ENCODE measurements at places on chromosomes 2 and 18.

DNA sequence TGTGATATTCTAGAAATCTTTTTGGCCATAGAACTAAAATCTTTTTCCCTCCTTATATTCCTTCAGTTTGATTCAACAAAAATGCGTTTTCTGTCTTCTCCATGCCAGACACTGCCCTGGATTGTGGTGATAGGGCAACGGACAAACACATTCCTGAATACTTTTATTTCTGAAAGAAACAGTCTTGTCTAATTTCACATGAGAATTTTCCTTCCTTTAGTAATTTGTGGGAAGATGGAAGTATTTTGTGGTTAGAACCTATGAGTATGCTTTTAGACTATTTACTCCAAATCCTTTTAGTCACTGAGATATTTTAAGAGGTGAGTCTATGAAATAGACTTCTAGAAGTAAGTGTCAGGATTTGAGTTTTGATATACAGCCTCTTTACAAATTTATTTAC is 49.6 kb downstream of the COL5A2 start:
- DNase-seq, result no peak

GRCh38 chr2:172261292-172261691 is 158.6 kb upstream of the DLX2 start:
- no peak for DNase-seq

DNA sequence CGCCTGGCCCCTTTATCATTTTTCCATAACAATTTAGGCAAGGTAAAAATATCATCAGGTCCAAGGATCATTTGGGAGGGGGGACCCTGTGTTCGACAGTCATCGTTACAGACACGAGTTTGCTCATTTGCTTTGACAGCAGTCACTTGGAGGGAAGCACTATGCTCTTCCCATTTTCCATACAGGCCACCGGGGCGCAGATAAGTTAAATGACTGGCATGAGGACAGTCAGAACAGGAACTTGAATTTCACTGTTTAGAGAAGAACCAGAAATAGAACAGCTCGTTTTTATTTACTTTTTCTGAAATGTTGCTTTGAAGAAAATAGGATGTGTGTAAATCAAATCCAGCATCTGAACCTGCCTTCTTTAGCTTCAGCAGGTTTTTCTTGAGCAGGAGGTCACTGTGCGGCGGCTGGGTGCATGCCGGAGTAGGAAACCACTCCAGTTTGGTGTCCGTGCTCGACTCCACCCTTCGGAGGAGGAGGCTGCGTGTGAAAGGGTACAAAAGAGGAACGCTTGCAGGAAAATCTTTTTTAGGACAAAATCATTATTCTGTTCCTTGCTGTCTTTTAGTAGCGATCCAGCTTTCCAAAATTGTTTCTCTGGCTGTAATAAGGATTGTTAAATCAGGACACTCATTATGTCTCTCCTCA is 15.2 kb downstream of the NPAS2 start:
- DNase-seq, result no peak

DNA sequence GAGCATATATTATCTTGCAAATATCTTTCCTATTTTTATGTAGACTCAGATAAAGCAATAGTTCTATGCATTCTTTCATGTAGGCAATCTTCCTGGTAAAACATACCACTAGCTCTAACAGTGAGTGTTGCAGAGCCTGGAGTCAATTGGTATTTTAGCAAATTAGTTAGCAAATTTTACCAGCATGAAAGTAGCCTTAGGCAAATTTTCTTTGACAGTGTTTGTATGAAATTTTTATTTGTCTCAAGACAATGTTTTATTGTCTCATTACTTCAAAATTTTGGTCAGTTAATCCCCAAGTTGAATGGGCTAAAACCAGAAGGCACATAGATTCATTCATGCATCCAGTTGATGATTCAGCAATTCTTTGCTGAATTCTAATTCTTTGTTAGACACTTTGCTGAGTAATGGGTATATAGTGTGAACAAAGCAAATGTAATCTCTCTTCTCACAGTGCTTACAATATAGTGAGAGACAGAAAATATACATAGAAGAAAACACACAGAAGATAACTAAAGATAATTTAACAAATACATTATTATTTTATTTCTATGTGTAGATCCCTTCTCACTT is 27.1 kb downstream of the SLC38A11 start:
- no peak for DNase-seq

DNA sequence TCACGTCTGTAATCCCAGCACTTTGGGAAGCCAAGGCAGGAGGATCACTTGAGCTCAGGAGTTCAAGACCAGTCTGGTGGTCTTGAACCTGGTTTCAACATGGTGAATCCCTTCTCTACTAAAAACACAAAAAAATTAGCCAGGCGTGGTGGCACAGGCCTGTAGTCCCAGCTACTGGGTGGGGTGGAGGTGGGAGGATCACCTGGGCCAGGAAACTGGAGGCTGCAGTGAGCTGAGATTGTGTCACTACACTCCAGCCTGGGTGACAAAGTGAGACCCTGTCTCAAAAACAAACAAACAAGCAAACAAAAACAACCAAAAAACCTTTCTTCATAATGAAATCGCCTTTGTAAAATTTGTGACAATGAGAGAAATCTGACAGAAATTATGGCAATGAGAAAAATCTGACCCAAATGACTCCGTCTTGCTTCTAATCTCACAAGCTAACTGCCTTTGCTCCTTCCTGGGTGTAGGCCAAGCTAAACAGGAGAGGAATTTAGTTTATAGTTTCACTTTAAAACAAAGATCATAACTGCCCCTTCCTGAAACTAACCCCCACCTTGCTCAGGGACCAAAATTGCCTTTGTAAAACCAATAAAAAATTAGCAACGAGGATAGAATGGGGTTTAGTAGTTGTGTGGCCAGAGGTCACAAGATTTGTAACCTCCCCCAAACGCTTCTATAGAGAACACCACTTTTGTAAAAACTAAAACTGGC is 60.7 kb upstream of the KIF5C start:
- no peak for DNase-seq

GRCh38 chr2:237404413-237404812 is 9.6 kb downstream of the COL6A3 start:
- DNase-seq, result no peak

DNA sequence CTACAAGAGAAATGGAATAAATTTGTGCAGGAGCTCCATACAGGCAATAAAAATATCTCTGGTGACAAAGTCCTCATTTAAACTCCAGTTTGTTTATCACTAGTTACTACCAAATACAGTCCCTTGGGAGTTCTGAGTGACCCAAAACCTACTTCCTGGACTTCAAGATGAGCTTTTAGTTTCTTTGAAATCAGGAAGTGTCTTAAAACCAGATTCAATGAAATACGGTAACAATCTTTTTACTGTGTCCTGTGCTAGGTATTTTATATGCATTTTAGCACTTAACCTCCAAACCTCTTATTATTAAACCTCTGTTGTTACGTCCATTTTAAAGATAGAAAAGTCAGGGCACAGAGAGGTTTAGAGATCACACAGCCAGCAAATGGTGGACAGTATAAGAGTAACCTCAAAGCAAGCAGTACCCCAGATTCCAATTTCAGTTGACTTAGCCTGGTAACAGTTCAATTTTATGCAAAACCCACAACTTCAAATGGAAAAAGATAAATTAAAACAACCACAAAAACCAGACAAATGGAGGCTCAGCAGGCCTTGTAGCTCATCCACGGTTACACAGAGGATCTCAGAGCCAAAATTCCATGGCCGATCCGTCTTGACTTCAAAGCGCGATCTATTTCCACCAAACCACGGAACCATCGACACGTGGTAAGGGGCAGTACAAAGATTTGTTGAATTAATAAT is 1.3 kb upstream of the KCMF1 start:
- DNase-seq, result peak; percentile 57

- DNase-seq, result no peak
These were observed 38.6 kb upstream of the GPAT2 start for GRCh38 chr2:96073170-96073775.

DNA sequence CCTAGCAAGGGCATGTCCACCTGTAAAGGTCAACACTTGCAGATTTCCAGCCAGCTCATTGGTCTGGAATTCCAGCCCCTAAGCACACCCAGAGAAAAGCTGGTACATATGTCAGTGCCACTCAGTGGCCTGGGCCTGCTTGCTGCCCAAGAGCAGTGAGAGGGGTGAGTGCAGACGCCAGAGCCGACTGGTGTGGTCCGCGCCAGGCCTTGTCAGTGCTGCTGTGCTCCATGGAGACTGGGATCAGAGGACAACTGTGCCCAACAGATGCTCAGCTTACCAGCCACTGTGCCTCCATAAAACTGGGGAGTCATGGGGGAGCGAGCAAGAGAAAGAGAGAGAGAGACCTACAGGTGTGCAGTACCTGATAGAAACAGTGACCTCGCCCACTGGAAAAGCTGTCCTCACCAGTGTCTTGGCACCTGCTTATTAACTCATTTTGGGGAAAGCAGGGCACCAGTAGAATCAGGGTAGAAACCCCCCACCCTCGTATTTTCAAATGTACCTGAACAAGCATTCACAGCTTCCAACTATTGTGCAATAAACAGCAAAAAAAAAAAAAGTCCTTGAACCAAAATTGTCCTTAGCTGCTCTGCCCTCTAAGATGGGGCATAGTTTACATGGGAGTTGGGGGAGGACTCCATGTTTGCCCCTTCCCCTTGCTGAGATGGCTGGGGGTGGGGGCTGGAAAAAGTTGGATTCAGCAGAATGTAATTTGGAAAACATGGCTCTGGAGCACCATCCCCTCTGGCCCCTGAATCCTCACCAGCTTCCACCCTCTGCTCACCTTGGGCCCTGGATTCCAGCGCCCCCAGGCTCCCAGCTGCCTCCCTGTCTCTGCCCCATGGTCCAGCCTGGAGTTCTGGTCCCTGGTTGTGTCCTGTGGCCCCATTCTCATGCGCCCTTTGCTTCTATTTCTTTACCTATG is 1.4 kb upstream of the SP140L start:
- DNase-seq, result no peak

DNA sequence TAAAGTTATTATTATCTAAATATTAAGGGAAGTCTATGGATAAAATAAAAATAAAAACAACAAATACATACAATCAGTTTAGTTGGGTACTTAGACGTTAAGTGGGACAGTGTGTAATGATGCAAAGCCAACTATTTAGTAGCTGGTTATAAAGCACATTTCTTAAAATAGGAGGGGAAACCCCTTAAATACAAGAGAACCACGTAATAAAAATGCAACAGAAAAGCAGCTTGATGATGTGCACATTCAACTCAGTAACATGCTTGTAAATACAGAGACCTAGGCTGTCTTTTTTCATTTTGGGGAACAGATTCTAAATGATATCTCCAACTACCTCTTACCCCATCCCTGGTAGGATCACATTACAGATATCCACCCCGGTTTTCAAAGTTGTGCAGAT is 134.3 kb upstream of the AQP4 start:
- no peak for DNase-seq

- no peak for DNase-seq
These were observed 39.4 kb upstream of the RND3 start for GRCh38 chr2:150526827-150527226.

- no peak for DNase-seq
These were observed 436.9 kb downstream of the METTL4 start for GRCh38 chr18:2134364-2134763.

DNA sequence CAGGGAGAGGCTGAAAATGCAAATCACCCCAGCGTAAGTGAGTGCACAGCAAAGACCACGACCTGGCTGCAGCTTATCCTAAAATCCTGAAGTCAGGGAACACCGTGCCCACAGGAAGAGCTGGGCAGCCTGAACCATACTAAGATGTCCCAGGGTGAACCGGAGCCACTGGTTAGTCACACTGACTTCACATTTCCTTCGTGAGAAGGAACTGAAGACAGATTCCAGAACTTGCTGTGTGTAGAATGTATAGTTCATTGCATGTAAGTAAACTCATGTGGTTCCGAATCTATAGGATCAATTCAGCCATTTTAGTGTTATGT is 84.6 kb upstream of the NDUFV2 start:
- DNase-seq, result no peak

DNA sequence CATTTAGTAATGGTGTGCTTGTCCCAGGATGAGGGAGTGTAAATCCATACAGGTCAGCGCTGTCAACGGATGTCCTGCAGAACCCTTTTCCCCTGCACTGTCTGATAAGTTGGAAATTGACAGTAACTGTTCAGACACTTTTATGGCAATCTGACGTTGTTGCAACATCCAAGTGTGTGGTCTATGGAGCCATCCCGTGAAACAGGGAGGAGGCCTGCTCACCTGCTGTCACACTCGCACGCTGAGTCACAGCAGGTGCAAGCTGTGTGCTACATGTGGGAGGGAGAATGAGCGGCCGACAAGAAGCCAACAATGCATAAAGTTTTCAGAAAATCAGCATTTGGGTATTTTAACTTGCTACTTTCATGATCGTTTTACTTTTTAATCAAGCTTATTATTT is 43.7 kb upstream of the RMDN2 start:
- DNase-seq, result no peak

GRCh38 chr18:41153871-41154270 is 801.2 kb upstream of the PIK3C3 start:
- DNase-seq, result no peak

- no peak for DNase-seq
These were observed 17.0 kb downstream of the TGFA start for GRCh38 chr2:70536517-70537055.

DNA sequence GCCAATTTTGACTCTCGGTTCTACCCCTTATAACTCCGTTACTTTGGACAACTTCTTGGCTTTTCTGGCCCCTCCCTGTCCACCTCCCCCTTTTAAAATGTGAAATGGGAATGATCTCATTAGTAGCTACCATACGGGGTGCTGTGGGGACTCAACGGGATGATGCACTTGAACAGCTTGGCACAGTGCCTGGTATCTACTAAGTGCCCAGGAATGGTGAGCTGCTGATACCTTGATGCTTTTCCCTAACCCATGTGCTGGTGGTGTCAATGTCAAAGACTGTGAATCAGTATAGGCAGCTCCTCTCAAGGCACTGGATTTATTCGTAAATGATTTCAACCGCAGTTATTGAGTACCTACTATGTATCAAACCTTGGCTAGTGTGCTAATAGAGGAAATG is 204.2 kb downstream of the LOXHD1 start:
- DNase-seq, result no peak

- no peak for DNase-seq
These were observed 183.0 kb downstream of the TCF4 start for GRCh38 chr18:55404832-55405465.

DNA sequence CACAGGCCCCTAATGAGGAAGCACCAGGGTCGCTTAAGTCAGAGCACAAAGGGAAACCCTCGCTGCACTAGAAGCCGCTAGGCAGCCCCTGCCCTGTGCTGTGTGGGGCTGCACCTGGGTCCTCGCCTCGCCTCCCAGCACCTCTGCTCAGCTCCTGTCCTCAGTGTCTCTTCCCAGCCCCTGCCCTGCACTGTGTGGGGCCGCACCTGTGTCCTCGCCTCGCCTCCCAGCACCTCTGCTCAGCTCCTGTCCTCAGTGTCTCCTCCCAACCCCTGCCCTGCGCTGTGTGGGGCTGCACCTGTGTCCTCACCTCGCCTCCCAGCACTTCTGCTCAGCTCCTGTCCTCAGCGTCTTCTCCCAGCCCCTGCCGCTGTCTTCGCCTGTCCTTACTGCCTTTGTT is 342.8 kb downstream of the EIPR1 start:
- DNase-seq, result no peak

DNA sequence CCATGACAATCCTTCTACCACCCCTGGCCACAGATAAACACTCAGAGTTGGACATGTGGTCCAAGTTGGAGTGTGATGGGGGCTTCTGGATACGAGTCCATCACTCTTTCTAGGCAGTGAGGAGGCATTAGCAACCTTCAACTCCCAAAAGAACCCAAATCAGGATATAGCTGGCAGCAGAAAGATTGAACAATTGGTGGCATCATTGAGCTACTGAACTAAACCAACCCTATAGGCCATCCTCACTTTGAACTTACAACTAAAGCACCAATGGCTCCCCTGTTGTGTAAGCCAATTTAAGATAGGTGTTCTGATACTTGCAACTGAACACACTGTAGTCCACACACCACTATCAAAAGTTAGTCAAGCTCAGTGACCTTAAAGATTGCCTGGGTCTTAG is 24.0 kb upstream of the MARCO start:
- DNase-seq, result no peak

GRCh38 chr2:203871371-203871983 is 3.9 kb downstream of the CTLA4 start:
- peak; percentile 51 for DNase-seq
